Renal cortical epithelial cell (primary cell): ENCODE measurements at places on chromosomes 2 and 18. TPM values are rescaled to one million over a fixed set of nuclear protein-coding genes. Genes with fewer than 3 reads are reported as not detected.

DNA sequence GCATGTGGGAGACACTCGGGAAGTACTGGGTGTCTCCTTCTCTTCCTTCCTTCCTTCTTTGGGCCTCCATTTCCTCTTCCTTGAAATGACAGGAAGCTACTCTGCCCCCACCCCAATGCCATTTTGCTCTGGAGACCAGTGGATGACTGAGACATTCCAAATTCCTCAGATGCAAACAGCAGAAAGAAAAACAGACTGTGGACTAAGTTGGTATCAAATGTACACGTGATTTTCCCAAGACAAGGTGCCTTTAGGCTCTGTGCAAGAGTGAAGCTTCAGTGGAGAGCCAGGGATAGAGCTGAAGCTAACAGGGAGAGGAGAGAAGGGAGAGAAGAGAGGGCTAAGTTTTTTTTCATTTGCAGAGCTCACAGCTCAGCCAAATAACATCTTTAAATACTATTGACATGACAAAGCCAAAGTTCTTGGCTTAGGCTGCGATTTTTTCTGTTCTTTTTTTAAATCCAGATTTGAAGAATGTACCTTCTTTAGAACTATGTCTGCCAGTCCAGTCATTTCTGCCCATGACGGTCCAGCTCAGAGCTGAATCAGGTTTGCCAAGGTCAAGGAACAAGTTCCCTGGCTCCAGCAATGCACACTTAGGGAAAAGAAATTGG is 84.5 kb upstream of the LCLAT1 start:
- DNase-seq = peak; percentile 96

GRCh38 chr2:121372721-121373353 is 87.8 kb upstream of the TFCP2L1 start:
- no peak for DNase-seq

- DNase-seq = no peak
These were observed 58.4 kb downstream of the TMEM247 start for GRCh38 chr2:46537624-46538295.

- DNase-seq = no peak
These were observed 412.5 kb upstream of the SPHKAP start for GRCh38 chr2:228594012-228594411.

- no peak for DNase-seq
These were observed 231.6 kb upstream of the SMAD2 start for GRCh38 chr18:48161911-48162698.

Gene C2orf78
- total RNA-seq = not detected in 2 replicates
